ENCODE measurements at places on chromosomes 3 and 15.

GRCh38 chr15:39495871-39496840, 84.7 kb upstream of the THBS1 start:
- no peak for DNase-seq

DNA sequence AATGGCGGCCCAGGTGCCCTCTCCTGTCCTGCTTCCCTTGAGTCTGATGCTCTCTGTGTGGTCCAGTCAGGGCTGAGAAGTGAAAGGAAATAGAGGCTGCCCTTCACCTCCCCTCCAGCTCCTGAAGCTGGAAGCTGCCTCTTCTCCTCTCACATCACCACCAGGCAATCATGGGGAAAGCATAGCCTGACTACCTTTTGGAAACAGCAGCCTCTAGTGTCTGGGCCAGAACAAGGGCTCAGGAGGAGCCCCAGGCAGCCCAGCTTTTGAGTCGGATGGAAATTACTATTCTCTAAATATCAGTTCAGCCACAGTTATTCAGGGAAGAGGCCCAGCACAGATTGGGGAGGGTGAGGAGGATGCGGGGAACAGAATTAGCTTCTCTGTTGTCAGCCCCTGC, 43.3 kb upstream of the CCDC174 start:
- no peak for DNase-seq

- no peak for DNase-seq
Measured at GRCh38 chr3:40278791-40279190, 30.7 kb upstream of the EIF1B start.

GRCh38 chr3:99366663-99367429, 271.5 kb upstream of the COL8A1 start:
- DNase-seq: no peak

DNA sequence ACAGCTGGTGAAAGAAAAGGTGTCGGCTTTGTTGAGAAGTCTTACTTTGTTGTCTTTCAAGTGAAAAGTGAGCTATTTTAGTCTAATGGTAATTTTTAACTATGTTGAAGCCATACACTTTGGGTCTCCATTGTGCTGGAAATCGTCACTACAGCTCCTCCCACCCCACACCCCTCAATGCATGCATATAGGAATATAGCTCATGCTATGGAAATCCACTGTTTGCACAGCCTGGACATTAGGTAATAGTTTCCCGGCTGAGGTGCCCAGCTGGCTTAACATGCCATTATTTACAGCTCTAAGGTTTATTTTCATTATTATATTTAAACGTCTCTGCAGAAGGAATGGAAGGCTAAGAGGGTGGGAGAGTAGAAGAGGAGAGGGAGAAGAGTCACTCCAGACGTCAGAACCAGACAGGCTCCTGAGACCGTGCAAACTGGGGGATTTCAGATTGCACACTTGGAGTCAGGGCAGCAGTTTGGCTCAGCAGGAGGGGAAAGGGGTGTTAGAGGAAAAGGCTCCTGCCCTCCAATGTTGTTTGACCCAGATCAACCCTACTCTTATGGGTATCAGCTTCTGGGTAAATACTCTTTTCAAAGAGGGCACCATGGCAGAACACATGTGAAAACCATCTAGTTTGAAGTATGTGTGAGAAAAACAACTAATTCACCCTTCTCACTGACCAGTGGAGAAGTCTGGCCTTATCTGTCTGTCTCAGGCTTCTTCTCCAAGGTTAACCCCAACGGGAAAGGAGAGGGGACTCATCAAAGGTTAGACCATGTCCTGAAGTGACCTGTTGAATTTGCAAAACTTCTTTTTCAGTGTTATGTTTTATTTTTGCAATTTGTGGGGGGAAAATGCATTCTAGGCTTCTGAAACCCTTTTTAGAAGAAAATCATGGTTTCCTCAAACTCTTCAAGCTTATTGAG, 218.7 kb upstream of the CTDSPL start:
- no peak for DNase-seq

- no peak for DNase-seq
Measured at GRCh38 chr15:60894347-60894746, 334.8 kb downstream of the RORA start.

GRCh38 chr3:127536830-127537812, 53.4 kb downstream of the TPRA1 start:
- no peak for DNase-seq

- no peak for DNase-seq
Measured at GRCh38 chr15:48433226-48433886, 102.1 kb downstream of the DUT start.

DNA sequence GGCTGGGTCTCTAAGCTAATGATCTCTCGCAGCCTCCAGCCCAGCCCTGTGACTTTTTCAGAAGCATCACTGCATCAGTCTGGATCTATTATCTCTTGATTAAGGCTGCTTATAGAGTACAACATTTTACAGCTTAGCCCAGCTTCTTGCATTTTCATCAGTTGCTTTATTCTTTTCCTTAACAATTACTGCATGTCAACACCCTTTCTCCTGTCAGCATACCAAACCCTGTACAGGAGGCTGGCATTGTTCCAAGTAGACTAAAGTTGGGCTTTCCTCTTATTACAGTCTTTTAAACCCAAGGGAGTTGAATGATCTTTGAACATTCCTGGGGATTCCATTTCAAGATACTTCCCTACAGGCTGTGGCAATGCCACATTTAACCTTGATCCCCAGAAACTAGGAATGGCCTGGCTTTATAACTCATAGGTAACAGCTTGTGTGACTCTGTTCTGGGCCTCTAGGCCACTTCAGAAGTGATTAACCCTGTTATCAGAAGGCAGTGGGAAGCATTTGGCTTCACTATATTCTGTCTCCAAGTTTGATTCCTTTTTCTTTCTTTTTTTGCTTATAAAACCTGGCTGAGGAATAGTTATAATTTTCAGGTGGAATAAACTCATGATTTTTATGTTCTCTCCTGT, 182.9 kb downstream of the KCNMB2 start:
- no peak for DNase-seq

- no peak for DNase-seq
Measured at GRCh38 chr3:190305406-190305805, 16.8 kb downstream of the CLDN1 start.

DNA sequence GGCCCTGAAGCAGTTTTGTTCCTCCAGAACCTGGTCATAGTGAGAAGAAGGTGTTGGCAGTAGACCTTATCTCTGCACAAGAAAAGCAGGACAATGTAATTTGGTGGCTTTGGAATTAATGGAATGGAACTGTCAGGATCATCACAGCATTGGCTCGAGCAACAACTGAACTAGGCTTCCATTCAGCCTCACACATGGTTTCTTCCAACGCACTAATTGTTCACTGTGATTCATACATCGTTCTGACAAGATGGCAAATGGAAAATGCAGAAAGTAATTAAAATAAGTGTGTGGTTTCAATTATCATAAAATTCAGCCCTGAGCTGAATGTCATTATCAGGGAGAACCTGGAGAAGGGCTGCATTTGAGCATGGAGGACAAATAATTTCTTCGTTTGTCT, 80.6 kb downstream of the MFSD1 start:
- DNase-seq: no peak

DNA sequence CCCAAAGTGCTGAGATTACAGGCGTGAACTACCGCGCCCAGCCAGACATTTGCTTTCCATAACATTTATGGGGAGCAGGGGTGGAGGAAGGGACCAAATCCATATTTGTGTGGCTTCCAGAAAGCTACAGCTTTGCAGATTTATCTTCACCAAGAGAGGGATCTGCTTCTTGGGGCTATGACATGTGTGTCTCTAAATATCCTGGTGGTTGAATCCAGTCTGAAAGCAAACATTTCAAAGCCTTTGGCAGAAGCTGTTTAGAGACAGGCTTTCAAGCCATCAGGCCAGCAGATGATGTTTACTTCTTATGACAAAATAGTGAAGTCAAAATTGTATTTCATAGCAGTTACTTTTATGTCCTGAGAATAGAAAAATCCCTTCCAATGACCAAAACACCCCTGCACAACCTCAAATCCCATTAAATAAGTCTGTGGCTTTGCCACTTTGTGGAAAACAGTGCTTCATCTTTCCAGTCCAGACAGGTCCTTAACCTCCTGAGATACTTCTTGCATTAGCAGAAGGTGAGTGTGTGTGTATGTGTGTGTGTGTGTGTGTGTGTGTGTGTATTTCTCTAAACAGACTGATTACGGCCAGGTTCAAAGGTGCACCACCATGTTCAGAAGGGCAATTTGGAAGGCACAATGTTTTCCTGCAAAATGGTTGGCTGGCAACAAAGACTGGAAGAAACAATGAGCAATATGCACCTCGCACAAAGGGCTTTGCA, 191.4 kb upstream of the LRIG1 start:
- DNase-seq: no peak

- DNase-seq: no peak
Measured at GRCh38 chr3:197427021-197427420, 128.6 kb upstream of the DLG1 start.

GRCh38 chr3:8658306-8659212, 14.0 kb upstream of the SSUH2 start:
- no peak for DNase-seq

DNA sequence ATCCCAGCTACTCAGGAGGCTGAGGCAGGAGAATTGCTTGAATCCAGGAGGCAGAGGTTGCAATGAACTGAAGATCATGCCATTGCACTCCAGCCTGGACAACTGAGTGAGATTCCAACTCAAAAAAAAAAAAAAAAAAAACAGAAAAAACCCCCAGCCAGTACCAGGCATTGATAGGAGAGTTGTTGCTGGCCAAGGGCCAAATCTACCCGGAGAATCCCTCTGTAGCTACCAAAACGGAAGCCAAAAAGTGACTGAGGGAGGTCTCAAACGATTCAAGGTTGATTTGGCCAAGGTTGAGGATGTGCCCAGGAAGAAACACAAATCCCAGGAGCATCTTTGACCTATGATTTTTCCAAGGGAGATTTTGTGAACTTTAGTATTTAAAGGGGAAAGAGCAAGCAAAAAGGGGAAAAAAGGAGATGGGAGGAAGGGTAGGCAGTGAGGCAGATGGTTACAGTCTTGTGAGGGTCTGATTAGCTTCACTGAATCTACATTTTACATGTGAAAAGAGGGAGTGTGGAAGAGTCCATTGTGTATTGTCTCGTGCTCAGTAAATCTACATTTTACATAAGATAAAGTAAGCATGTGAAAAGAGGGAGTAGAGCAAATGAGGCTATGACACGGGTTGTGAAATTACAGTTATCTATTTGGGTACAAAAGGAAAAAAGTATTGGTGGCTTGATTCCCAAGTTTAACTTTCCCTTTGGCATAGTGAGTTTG, 32.8 kb downstream of the SETMAR start:
- no peak for DNase-seq

GRCh38 chr3:133055339-133055738, 17.1 kb downstream of the TMEM108 start:
- DNase-seq: no peak

DNA sequence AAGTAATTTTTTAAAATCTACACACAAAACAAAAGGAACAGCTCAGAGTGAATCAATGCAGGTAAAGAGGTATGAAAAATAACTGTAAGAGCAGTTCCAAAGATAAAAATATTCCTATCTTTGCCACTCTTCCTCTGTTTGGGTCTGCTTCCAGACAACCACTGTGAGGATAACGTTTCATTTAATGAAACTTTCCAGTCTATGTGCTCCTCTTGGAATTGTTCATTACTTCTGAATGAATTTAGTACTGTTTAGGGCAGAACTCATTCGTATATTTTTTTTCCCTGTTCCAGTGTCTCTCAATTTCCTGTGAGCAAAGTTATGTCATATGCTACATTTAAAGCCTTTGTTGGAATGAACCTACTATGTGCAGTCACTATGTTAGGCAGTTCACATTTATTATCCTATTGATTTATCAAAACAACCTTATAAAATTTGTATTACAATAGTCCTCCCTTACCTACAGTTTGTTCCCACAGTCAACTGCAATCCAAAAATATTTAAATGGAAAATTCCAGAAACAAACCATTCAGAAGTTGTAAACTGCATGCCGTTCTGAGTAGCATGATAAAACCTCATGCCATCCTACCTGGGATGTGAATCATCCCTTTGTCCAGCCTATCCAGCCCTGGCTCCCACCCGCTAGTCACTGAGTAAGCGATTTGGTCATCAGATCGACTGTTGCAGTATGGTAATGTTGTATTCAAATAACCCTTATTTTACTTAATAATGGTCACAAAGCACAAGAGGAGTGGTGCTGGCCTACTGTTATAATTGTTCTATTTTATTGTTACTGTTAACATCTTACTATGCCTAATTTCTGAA, 98.1 kb downstream of the TMCC1 start:
- no peak for DNase-seq

GRCh38 chr3:23611737-23612295, 193.9 kb upstream of the UBE2E1 start:
- no peak for DNase-seq

DNA sequence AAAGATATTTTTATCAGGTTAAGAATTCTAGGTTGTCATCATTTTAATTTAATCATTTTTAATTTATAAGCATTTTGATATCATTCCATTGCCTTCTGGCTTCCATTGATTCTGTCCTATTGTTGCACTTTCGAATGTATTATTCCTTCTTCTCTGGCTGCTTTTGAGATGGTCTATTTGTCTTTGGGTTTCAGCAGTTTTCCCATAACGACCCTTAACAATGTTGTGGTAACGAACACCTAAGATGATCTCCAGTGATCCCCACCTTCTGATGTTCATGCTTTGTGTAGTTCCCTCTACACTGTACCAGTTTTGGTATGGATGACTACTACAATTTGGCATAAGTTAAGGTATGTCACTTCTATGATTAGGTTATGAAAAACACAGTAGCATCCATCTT, 59.9 kb downstream of the MINAR1 start:
- DNase-seq: no peak

DNA sequence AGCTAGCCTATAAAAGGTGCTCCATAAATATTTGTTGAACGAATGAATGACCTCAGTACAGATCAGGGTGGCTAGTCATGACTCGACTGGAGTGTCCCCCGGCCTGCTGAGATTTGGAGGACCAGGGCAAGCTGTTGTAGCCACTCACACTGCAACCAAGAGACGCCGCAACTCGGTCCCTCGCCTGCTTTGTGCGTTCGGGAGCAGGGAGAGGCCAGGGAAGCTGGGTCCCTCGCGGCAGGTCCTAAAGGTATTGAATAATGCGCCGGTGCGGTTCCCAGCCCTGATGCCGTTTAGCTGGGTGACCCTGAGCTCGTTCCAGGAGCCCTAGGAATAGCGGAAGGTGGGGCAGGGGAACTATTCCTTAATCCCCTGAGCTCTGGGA, 1.8 kb downstream of the IGDCC4 start:
- DNase-seq: no peak

Measured in T-helper 22 cell (primary cell).